ENCODE measurements at places on chromosomes 13 and 19. TPM values are rescaled to one million over a fixed set of nuclear protein-coding genes. Genes with fewer than 3 reads are reported as not detected.

Gene C19orf44
- 0.80 TPM for polyA plus RNA-seq

Gene LRRC63
- polyA plus RNA-seq = 1.1 TPM

Gene CACNG7
- not detected for polyA plus RNA-seq

Gene SEMA6B
- not detected for polyA plus RNA-seq

Gene SLC25A41
- not detected for polyA plus RNA-seq

Gene SULT2A1
- polyA plus RNA-seq = not detected

Gene RYR1
- polyA plus RNA-seq = 0.04 TPM

Gene ATP1A3
- polyA plus RNA-seq = 0.29 TPM

GRCh38 chr13:45594764-45595163 lies 20.8 kb downstream of the ERICH6B start:
- H3K36me3 ChIP-seq = no peaks in the 10 kb centered on the region
- no peak overlapping the region for H3K4me3 ChIP-seq
- H3K4me1 ChIP-seq = no peaks in the 10 kb centered on the region

DNA sequence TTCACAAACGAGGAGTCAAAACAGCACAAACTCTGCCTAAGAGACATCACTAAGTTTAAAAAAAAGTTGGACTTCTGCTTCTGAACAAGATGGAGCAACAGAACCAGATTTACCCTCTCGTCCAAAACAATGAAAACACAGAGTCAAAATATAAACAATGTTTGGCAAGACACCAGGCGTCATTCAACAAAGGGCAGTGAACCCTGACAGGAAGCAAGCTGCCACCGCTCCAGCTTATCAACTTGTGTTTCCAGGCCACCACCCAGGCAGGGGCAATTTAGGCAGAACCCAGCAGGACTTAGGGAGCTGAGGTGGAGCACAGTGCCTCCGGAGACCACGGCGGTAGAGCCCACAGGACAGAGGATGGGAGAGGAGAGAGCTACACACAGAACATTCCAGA lies 8.6 kb upstream of the NAPA start:
- no peak overlapping the region for H3K4me3 ChIP-seq
- H3K4me1 ChIP-seq = peaks cover 24% of the 10 kb centered on the region
- no peaks in the 10 kb centered on the region for H3K36me3 ChIP-seq
- H3K27me3 ChIP-seq = peaks cover 13% of the 10 kb centered on the region
- H3K27ac ChIP-seq = no peak overlapping the region

GRCh38 chr19:12603714-12604113 lies 6.9 kb downstream of the ZNF490 start:
- no peak for DNase-seq
- no peaks in the 10 kb centered on the region for H3K27me3 ChIP-seq
- peaks cover 4% of the 10 kb centered on the region for H3K36me3 ChIP-seq

DNA sequence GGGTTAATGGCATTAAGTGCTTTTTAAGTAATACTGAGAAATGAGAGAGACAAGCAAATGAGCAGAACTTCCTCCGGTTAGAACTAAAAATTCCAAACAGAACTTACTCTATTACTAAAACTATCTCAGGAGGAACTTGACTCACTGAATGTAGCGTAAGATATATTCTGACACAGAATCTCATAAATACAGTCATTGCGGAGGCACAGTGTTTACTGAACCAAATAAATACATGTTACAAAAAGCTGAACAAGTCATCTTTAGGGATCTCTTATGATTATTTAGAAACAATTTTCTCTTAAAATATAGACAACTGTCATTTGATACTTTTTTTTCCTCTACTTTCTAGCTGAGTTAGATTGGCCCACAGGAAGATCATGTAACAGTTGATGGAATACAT lies 283.1 kb downstream of the KLF12 start:
- H3K4me1 ChIP-seq = peaks cover 10% of the 10 kb centered on the region
- DNase-seq = no peak
- H3K27ac ChIP-seq = no peak overlapping the region
- H3K27me3 ChIP-seq = no peaks in the 10 kb centered on the region
- no peak overlapping the region for H3K4me3 ChIP-seq
- peaks cover 2% of the 10 kb centered on the region for H3K36me3 ChIP-seq

- no peaks in the 10 kb centered on the region for H3K36me3 ChIP-seq
- no peaks in the 10 kb centered on the region for H3K27me3 ChIP-seq
- H3K4me3 ChIP-seq = no peak overlapping the region
- H3K27ac ChIP-seq = no peak overlapping the region
Observed at GRCh38 chr13:47556703-47557102, 444.4 kb downstream of the SUCLA2 start.

- no peaks in the 10 kb centered on the region for H3K27me3 ChIP-seq
- peaks cover 5% of the 10 kb centered on the region for H3K4me1 ChIP-seq
- no peaks in the 10 kb centered on the region for H3K36me3 ChIP-seq
- no peak overlapping the region for H3K27ac ChIP-seq
- DNase-seq = no peak
- H3K4me3 ChIP-seq = no peak overlapping the region
Observed at GRCh38 chr19:47560999-47561398, 11.9 kb downstream of the ZNF541 start.

- DNase-seq = no peak
- H3K4me1 ChIP-seq = no peaks in the 10 kb centered on the region
- no peak overlapping the region for H3K27ac ChIP-seq
- peaks cover 2% of the 10 kb centered on the region for H3K27me3 ChIP-seq
Observed at GRCh38 chr13:80131204-80131603, 209.7 kb downstream of the SPRY2 start.

- no peak overlapping the region for H3K4me3 ChIP-seq
- no peaks in the 10 kb centered on the region for H3K27me3 ChIP-seq
- no peak overlapping the region for H3K27ac ChIP-seq
- H3K4me1 ChIP-seq = no peaks in the 10 kb centered on the region
- no peak for DNase-seq
Observed at GRCh38 chr13:33331962-33332361, 46.4 kb upstream of the STARD13 start.

Data from immature natural killer cell (primary cell).